ENCODE measurements at places on chromosomes 16 and 17.

DNA sequence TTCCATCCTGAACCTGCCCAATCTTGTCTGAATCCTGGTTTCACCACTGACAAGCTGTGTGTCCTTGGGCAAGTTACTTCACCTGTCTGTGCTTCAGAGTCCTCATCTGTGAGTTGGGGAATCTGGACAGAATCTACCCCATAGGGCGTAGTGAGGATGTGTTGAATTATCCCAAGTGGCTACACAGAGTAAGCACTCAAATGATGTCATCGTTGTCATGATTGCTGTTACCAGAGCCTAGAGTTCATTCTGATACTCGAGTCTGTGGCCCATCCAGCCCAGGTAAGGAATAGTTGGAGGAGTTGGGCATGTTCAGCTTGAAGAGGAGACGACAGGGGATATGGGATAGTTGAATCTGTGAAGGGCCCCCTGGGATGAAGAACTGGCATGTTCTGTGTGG is 45.9 kb downstream of the MAPT start:
- DNase-seq: no peak

GRCh38 chr17:10713318-10713717 is 15.9 kb downstream of the ADPRM start:
- DNase-seq: no peak

DNA sequence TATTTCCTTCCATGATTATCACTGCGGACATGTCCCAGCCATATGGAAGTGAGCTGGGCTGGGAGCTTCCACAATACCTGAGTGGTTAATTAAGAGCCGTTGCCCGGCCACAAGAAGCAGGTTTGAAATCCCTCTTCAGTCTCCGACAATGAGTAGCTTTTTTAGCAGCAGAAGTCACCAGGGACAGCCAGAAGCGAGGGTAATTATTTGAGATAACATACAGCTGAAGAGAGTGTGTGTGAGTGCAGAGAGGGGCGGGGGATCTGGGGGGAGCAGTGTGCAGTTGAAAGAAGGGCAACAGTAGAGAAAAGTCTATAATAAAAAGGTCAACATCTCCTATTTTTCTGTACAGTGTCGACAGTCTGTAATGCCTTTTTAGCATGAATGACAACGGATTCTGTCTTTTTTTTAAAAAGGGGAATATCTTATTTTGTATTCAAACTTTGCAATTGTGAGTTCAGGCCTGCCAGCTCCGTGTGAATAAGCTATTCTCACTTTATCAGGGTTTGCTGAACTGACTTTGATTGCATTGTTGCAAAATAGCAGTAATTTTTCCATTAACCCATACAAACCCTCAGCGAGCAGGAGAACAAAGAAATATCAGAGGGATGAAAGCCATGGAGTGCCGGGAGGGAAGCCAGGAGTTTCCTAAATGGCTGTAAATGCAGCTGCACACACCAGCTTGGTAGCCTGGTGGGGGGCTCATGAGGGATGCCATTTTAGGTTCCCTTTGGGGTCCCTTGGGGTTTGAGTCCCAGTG is 220.3 kb upstream of the IRX3 start:
- no peak for DNase-seq

DNA sequence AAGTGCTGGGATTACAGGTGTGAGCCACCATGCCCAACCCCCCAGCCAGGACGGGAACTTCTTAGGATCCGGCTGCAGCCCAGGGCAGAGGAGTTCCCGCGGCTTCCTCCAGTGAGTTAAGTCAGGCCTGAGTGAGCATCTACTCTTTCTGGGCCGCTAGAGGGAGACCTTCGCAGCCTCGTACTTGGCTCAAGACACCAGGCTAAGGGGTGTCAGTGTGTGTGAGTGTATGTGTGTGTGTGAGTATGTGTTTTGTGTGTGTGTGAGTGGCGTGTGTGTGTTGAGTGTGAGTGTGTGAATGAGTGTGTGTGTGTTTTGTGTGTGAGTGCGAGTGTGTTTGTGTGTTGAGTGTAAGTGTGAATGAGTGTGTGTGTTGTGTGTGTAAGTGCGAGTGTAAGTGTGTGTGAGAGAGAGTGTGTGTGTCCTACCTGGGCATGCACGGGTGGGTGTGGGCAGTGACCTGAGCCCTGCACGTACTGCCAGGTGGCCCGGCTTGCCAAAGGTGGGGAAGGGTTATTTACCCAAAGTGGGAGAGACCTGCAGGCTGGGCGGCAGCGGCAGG is 58.5 kb downstream of the TMEM235 start:
- peak; percentile 58 for DNase-seq

GRCh38 chr16:75341564-75342307 is 90.3 kb upstream of the BCAR1 start:
- no peak for DNase-seq

DNA sequence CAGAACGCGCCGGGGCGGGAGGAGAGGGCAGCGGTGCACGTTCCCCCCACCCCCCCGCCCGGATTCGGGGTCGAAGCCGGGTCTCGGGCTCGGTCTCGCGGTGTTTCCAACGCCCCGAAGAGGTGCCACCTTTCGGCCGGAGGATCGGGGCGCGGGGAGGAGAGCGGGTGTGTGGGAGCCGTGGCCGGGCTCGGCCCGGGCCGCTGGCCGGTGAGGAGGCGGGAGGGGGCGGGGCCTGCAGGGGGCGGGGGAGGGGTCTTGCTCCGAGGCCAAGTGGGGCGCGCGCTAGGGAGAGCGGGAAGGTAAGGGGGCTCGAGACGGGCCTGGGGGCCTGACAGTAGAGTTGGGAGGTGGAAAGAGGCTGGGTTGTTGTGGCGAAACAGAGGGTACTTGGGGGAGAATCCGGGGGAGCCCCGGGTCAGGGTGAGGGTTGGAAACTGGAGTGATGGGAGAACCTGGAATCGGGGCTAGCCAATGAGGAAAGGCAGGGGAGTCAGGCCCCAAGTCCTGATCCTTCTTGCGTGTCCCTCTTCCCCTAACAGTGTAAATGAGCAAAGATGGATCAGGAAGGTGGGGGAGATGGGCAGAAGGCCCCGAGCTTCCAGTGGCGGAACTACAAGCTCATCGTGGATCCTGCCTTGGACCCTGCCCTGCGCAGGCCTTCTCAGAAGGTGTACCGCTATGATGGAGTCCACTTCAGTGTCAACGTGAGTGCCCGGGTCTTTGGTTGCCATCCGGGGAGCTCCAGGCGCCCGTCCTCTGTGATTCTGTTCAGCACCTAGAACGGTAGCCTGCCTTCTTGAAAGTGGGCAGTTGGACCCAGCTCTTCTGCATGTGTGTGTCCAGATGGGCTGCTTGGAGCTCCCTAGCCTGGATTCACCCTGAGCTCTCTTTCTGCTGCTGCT is 873 bp downstream of the SETD1A start:
- DNase-seq: no peak

DNA sequence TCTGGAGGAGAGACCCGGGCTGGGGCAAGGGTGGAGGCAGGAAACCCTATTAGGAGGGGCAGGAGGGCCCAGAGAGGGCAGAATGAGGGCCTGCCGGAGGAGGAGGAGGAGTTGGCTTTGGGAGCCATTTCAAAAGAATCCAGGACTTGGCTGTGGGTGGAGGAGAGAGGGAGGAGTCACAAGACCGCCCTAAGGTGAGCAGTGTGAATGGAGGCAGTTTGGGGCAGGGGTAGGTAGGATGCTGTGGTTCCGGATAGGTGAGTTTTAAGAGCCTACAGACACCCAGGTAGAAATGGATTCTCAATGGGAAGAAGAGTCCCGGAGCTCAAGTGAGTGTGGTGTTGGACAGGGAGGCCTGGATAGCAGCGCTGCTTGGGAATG is 80.3 kb downstream of the ARHGAP23 start:
- DNase-seq: no peak

- DNase-seq: no peak
Measured at GRCh38 chr17:32798938-32799337, 78.0 kb downstream of the MYO1D start.

- no peak for DNase-seq
Measured at GRCh38 chr16:68350813-68351350, 40.1 kb downstream of the PRMT7 start.

- no peak for DNase-seq
Measured at GRCh38 chr16:51936846-51937245, 610.1 kb downstream of the TOX3 start.

DNA sequence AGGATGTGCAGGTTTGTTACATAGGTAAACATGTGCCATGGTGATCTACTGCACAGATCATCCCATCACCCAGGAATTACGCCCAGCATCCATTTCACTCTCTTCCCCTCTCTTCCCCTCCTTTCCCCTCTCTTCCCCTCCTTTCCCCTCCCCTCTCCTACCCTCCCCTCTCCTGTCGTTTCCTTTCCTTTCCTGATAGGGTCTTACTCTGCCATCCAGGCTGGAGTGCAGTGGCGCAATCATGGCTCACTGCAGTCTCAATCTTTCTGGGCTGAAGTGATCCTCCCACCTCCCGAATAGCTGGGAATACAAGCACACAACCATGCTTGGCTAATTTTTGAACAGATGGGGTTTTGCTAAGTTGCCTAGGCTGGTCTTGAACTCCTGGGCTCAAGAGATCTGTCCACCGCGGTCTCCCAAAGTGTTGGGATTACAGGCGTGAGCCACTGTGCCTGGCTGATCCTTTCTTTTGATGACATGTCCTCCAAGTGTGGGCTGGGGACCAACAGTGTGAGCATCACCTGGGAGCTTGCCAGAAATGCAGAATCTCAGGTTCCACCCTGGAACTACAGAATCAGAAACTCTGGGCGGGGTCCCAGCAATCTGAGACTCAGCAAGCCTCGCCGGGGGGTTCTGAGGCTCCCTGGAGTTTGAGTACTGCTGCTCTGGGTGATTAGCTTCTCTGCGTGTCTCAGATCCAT is 10.8 kb downstream of the ATP2C2 start:
- no peak for DNase-seq

GRCh38 chr17:1736348-1737281 is 6.1 kb upstream of the SERPINF2 start:
- DNase-seq: no peak

- no peak for DNase-seq
Measured at GRCh38 chr16:71917900-71918299, 22.6 kb downstream of the IST1 start.

GRCh38 chr16:68356249-68356918 is 45.6 kb downstream of the PRMT7 start:
- peak; percentile 35 for DNase-seq

- DNase-seq: no peak
Measured at GRCh38 chr17:77656054-77656453, 302.4 kb upstream of the TNRC6C start.

DNA sequence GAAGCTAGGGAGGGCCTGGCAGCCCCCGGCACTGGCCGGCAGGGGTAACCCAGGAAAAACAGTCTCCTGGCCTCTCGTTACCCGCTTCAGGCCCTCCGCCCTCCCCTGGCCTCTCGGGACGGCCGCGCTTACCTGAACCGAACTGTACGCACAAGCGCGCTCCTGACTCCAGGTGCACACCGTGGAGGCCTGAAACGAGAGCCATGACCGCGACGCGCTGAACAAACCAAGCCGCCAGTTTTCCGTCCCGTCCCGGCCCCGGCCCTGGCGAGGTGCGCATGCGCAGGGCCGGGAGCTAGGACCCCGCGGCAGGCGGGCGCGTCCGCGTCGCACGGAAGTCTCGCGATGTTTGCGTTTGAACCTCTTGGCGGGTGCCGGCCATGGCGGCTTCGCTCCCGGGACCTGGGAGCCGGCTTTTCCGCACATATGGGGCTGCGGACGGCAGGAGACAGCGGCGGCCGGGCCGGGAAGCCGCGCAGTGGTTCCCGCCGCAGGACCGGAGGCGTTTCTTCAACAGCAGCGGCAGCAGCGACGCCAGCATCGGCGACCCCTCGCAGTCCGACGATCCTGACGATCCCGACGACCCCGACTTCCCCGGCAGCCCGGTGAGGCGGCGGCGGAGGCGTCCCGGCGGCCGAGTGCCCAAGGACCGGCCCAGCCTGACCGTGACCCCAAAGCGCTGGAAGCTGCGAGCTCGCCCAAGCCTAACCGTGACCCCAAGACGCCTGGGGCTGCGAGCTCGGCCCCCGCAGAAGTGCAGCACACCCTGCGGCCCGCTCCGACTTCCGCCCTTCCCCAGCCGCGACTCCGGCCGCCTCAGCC is at the start of gene HASPIN:
TSS of gene HASPIN (plus strand) at position 348 of the 822 bp plus-strand sequence. CDS start at position 381, 33 bp downstream.
- peak; percentile 81 for DNase-seq

- no peak for DNase-seq
Measured at GRCh38 chr16:12998361-12999085, 97.1 kb downstream of the SHISA9 start.

DNA sequence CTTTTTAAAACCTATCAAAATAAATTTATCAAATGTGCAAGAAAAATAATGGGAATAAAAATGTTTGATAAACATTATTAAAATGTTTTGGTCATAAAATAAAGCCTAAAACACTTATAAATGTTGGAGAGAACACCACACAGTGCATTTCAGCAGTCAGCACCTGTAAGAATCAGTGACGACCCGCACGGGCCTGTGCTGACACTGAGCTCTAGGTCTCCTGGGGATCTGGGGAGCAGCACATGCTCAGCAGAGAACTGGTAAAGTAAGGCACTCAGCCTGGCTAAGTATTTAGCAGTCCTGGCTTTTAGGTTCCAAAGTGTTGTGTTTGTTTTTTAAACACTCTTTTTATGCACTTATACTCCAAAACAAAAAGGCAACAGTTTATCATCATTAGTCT is 46.9 kb downstream of the HELZ start:
- no peak for DNase-seq

- peak; percentile 61 for DNase-seq
Measured at GRCh38 chr17:7436556-7437368, 1.5 kb downstream of the TMEM102 start.

- DNase-seq: no peak
Measured at GRCh38 chr17:77593081-77593480, 365.4 kb upstream of the TNRC6C start.
